Stimulated activated CD8-positive, alpha-beta memory T cell treated with anti-CD3 and anti-CD28 coated beads, Interleukin-4, amount 100 ng/mL, for 4 hours (primary cell): ENCODE measurements at places on chromosomes 1 and 21.
A peak's percentile ranks its signal among the peaks of the same experiment; 100 is the strongest.

DNA sequence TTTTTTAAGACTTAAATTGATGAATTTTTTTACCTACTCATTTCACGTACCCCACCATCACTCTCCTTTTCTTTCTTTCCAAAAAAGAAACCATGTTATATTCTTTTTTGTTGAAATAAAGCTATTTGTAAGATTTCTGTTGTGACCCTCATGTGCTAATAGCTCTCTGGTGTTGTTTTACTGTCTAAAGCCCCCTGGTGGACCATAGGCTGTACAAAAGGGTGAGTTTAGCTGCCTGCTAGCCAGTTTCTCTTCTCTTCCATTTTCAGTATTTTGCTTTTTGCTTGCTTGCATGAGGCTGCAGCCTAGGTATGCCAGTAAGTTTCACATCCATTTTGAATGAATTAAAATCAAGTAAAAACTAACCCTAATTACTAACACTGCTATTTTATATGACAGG, 15.6 kb upstream of the VAMP3 start:
- no peak for DNase-seq

- DNase-seq = no peak
Observed at GRCh38 chr1:177596485-177596884, 373.4 kb downstream of the SEC16B start.

DNA sequence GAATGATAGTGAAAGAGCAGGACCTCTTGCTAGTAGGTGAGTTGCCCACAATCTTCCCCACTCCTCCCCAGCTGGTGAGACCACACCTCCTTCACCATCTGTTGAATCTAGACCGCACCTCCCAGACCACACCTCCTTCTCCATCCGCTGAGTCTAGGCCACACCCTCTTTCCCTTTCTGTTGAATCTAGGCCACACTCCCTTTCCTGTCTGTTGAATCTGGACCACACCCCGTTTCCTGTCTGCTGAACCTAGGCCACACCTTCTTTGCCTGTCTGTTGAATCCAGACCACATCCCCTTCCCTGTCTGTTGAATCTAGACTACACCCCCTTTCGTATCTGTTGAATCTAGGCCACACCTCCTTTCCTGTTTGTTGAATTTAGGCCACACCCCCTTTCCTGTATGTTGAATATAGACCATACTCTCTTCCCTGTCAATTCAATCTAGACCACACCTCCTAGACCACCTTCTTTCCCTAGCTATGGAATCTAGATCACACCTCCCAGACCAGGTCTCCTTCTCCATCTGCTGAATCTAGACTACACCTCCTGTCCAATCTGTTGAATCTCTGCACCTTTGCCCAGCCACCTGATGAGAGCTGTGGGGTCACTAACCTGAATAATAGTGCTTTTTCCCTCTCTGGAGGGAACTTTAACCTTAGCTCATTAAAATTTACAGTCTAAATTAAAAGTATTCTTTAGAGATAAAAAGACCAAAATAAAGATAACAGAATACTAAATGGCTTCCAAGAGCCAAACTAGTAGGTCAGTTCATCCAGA, 116.3 kb downstream of the DAB1 start:
- DNase-seq = peak; percentile 2

- DNase-seq = no peak
Observed at GRCh38 chr1:221782477-221782876, 40.6 kb upstream of the DUSP10 start.

DNA sequence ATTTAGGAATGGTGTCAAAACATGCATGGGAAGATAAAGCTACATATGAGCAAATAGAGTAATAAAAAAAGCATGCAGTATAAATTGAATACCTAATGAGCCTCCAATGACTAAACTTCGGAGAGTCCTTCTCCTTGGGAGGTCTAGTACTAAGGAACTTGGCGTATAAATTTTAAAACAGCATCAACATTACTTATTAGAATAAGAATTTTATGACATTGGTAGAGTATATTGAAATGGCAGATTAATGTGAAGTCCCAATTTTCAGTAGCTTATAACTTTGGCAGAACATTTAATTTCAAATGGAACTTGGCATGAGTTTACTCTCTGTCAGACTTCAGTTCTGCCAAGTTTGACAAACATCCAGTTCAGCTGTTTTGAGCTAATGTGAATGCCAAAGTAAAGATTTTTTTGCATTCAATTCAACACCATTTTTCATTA, 104.7 kb upstream of the RGS18 start:
- no peak for DNase-seq

DNA sequence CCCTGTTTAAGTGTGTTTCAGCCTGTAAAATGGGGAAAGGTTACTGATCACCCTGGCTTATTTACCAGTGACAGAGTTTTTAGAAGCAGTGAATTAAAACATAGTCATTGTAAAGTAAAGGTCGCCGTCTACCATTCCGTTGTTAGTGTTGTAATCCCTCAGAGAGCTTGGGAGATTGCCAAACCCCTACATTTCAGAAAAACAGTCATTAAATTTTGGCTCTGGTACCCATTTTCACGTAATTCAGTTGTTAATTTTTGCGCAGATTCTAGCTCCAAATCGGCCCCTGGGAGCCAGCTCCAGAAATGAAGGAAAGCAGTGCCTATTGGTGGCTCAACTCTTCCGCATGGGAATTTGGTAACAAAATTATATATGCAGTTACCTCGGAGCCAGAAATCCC, 127.7 kb upstream of the AJAP1 start:
- no peak for DNase-seq

DNA sequence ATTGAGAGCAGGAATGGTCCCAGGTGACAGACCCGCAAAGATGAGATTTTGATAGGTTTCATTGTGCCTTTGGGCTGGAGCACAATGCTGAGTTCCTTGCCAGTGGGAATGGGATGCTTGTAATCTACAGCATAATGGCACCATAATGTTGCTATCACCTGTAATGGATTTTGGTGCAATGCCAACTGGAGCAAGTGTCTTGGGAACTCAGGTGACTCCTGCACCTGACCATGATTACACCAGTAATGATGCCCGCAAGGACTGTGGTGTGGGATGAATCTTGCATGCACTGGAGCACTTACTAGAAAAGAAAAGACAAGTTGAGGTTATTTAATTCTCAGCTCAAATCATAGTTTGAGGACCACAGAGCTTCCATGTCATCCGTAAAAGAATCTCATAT, 96.7 kb downstream of the PTPRU start:
- DNase-seq = no peak

DNA sequence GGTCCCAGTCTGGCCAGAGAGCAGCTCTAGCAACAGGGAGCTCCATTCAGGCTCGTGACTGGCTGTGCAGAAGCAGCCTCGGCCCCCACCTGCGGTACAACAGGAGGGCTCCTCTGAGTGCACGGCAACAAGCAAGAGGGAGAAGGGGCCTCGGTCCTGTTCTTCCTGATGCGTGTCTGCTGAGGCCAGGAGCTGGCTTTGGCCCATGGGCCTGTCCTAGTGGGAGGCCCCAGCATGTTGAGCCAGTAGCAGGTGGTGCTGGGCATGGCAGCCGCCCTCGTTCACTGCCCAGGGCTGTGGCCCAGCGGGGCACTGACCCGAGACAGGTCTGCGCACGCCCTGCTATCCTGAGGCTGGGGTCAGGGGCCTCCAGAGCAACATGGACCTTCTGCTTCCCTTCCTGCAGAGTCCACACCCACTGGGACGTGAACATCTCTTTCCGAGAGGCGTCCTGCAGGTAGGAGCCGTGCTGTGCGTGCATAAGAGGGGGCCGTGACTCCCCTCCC, 7.0 kb downstream of the SAMD11 start:
- DNase-seq = no peak

DNA sequence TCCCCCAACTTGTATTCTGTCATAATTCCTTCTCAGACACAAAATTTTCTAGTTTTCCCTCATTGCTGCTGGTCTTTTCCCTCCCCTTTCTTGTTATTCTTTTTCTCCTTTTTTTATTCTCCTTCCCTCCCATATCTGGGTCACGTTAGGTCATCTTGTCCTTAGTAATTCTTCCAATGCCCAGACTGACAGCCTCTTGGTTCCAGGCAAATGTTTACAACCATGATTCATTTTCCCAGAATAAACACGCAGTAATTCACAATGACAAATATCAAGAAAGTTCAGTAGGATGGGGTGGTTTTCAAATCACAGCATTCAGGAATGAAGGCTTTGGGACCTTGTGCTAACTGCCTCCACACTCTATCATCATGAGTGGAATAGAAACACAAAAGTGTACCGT, 25.2 kb downstream of the NHLH2 start:
- no peak for DNase-seq

DNA sequence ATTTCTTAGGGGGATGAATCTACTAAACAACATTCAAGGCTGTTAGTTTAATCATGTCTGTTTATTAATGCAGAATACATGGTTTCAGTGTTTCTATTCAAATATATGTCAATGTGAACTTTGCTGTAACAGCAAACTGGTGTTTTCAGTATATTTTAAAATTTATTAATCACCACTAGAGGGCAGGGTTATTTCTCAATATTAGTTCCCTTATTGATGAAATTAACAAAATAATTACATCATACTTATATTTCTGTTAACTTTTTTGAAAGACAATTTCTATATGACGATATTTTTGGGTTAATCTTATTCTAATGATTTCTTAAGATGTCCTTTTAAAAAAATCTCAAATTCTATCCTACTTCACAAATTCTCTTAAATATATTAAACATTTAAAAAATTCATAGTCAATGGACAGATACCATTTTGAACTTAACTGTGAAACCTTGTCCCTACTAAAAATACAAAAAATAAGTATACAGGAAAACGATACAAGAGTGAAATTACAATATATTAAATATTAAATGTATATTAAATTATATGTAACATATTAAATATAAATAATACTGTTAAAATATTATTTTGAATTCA, 1034.1 kb upstream of the PRMT6 start:
- DNase-seq = no peak

DNA sequence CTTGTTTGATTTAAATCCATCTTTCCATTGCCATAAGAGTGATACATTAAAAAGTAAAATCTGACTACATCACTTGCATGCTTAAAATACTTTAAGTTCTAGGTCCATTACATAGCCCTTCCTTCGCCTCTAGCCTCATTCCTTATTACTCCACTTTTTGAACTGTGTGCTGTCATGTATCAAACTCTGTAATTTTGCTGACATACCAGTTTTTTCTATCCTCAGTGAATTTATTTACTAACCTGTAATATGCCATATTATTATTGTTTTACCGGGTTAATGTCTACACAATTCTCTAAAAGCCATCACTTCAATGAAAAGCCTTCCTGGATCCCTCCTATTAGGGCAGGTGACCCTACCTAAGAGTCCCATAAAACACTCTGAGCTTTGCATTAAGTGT, 4.9 kb upstream of the SPRR2G start:
- no peak for DNase-seq

GRCh38 chr21:46210378-46211136, 18.0 kb downstream of the LSS start:
- DNase-seq = no peak

- DNase-seq = no peak
Observed at GRCh38 chr1:165895451-165895871, 68.0 kb downstream of the UCK2 start.

DNA sequence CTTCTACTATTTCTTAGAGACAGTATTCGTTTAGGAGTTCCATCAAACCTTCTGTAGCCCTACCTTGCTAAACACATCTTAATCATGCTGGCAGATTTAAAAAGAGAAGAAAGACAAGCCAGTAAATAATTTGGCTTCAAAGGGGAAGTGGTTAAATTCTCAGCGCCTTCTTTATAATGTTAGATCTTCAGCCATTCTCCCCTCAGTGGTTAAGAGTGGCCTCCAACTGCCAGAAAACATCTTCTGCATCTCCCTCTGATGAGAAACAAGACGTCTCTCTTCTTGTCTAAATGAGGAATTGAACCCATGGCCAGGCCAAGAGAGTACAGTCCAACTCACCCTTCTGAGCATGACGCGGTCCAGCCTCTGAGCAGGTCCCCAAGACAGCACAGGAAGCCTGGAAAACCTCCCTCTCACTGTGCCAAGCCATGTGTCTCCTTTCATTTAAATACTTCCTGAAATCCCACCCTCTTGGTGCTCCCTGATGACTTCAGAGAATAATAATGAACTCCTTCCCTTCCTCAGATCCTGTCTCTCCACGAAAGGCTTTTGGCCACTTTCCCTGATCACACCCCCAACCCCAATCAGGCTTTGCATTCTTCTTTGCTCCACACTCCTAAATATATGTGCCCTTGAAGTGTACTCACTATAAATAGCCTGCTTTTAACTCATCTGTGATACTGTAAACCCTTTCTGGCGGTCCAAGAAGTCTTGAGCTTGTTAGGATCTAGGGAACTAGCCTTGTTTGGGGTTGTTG, 16.4 kb upstream of the LRRC52 start:
- DNase-seq = no peak

DNA sequence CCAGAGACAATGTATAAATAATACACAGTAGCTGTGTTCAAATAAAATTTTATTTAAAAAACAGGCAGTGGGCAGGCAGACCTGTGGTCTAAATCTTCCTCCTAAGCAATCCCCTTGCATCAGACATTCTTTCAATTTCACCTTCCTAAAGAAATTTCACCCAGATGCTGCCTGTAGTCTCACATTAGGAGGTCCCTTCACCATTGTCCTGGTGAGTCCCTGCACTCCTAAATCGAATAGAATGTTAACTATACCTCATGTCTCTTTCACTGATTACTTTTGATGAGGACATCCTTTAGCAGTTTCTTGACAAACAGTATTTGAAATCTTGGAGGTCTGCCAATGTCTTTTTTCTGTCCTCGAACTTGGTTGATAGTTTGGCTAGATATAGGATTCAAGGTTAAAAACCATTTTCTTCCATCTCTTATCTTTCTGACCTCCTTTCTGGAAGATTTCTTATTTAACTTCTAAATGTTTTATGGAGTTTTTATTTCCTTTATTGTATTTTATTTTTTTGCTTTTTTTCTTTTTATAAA, 77.5 kb downstream of the LPGAT1 start:
- no peak for DNase-seq

GRCh38 chr1:74933500-74933899, 200.5 kb downstream of the TYW3 start:
- DNase-seq = no peak

DNA sequence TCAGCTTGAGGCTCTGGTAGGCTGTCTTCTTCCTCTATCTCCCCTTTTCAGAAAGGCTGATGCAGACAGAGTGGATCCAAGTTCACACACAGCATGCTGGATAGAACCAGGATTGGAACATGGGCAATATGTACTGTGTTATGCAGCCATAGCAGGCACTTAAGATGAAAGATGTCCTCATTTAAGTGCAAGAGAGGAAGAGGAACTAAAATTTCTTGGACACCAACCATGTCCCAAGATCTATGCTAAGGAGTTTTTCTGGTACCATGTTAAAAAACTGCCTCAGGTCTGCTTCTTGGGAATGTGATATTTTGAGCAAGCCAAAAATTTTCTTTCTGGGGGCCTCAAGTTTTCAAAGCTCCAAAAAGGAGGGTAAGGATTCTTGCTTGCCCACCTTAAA, 1.2 kb downstream of the SDHB start:
- no peak for DNase-seq
